Fibroblast of skin of left biceps (primary cell): ENCODE measurements at places on chromosomes 11 and 22.
A peak's percentile ranks its signal among the peaks of the same experiment; 100 is the strongest.

DNA sequence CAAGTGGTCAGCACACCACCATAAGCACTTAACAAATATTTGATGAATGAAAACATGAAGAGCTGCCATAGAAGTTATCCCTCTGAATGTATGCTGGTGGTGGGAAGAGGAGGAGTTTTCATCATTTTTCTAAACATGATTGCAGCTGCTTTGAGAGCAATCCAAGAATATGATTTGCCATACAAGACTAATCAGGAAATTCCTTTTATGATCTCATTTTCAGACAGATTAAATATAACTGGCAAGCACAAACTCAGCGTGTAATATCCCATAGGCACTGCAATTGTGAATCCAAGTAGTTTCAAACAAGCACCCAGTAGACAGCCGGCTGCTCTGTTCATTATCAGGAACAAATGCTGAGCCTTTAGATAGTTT is 505.7 kb upstream of the LUZP2 start:
- peak; percentile 77 for DNase-seq

- no peak for DNase-seq
Measured at GRCh38 chr11:72930008-72930407, 115.8 kb downstream of the ATG16L2 start.

- DNase-seq, result no peak
Measured at GRCh38 chr11:58688789-58689503, 42.8 kb downstream of the GLYAT start.

- no peak for DNase-seq
Measured at GRCh38 chr11:26225646-26226045, 106.3 kb upstream of the ANO3 start.

GRCh38 chr11:118275176-118275575 is 11.1 kb upstream of the MPZL2 start:
- DNase-seq, result no peak

DNA sequence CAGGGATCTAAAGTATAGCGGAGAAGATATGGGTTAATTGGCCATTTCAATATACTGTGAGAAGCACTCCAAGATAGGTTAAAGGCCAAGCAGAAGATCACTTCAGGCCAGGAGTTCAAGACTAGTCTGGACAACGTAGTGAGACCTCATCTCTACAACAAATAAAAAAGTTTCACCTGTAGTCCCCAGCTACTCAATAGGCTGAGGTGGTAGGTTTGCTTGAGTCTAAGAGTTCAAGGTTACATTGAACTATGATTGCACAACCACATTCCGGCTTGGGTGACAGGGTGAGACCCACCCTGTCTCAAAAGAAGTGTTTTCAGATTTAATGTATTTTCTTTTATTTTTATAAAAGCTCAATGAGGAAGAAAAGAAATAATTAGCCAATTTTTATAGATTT is 25.4 kb downstream of the PATL1 start:
- DNase-seq, result no peak

DNA sequence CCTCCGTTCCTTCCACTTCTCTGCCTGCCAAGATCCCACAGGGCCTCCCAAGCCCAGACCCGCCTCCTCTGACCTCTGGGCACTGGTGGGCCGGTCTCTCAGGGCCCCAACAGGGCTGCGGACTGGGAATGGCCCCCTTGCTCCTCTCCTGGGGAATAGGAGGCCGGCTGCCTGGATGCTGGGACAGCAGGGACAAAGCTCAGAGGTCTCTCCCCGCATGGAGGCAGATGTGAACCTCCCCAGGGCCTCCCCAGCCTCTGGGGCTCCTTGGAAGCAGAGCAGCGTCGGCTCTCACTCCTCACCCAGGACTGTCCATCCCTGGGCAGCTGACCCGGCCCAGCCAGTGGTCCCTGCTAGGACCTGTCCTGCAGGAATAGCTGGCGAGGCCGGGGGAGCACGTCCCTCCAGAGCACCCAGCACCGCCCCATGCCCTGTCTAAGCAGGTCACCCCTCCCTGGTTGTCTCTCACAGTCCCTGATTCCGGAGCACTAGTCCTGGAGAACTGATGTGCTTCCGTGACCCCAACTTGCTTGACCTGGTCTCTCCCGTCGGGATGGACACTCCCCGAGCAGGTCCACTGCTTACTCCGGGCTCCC is 85.8 kb downstream of the RTL6 start:
- no peak for DNase-seq
